ENCODE measurements at places on chromosomes 13 and 19.
A peak's percentile ranks its signal among the peaks of the same experiment; 100 is the strongest.

DNA sequence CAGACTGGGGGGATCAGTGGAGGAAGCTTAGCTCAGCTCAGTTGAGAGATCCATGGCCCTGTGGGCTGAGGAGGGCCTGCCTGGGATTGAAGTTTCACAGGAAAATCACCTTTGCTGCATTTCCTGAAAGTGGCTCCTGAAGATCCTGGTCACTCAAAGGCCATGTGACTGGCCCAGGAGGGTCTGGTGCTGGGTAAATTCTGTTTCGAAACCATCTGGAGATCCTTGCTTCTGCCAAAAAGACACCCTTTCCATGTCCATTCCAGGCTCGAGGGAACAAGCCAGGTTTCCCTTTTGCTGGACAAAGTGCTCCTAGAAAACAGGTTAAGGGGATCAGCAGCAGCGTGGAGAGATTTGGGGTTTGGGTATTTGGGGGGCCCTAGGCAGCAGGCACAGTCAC, 293.3 kb downstream of the ZNF536 start:
- DNase-seq = no peak

DNA sequence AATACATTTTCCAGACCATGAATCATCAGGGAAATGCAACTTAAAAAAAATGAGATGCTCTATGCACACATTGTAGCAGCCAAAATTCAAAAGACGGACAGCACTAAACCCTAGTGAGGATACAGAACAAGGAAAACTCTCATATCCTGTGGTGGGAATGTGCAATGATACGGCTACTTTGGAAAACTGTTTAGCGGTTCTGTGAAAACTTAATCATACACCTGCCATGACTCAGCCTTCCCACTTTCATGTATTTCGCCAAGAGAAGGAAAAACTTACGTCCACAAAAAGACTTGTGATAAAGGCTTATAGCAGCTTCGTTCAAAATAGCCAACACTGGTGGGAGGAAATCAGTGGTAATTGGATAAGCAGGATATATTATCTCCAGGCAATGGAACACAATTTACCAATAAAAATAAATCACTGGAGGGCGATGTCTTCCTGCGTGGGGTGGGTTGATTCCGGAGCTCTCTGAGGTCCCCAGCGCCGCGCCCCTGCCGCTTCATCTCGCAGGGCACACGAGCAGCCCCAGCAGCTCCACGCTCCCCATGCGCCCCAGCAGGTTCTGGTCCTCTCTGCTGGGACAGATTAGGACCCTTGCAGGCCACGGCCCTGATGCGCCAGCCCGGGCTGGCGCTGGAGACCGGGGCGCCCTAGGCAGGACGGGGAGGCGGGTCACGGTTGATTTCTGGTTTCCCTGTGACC, 97.2 kb upstream of the ARHGEF7 start:
- peak; percentile 62 for DNase-seq

DNA sequence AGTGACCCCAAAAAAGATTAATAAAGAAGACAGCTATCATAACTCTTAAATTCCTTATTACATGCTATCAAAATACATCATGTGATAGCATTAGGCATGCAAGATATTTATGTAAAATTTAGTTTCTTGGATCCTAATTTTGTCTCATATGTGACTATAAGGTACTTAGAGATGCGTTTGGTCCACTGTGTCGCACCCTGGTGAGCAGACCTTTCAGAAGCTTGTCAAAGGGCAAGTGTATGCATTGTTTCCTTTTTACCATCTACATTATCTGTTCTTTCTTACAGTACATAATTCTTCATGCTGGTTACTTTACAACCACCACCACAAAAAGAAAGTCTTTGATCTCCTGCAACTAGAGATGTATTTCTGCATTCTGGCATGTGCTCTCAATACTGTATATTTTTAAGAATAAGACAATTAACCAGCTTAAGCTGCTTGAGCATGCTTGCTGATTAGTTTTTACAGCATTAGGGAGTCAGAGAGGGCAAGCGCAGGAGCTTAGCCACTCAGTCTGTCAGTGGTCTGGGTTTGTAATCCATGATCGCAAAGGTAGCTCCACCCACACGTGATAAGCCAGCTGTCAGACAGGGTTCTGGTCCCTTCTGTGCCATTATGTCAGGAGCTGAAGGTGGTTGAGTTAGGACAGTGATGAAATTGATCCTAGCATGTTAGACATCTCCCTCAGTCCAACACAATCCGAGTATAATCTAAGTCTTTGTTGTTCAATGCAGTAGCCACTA, 500.9 kb downstream of the MYO16 start:
- no peak for DNase-seq

GRCh38 chr13:99955747-99956472, 15.7 kb downstream of the ZIC5 start:
- DNase-seq = no peak

DNA sequence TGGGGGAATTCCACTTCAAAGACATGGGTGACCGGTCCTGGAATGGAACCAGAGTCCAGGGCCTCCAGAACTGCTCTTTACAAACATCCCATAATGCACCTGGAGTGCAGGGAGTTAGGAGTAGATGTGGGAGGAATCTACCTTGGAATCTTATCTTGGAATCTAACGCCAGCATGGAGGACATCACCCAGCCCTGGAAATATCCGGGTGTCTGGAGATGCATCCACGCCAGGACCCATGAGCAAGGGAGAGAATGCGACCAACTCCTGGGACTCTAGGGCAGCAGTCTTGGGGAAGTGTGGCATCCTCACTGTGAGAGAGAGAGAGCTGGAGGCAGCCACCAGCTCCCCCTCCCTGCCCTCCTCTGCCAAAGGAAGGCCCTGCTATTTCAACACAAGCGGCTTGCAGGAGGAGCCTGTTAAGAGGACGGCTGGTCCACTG, 211.8 kb downstream of the UQCRFS1 start:
- no peak for DNase-seq

- DNase-seq = peak; percentile 88
Measured at GRCh38 chr19:6530386-6531162, at the start of gene TNFSF9. TNFSF9 (plus strand) TSS chr19:6531026; CDS start chr19:6531037, 11 bp downstream.

- no peak for DNase-seq
Measured at GRCh38 chr13:92512852-92513251, 713.8 kb upstream of the GPC6 start.

- no peak for DNase-seq
Measured at GRCh38 chr13:112261924-112262323, 114.2 kb upstream of the SPACA7 start.

DNA sequence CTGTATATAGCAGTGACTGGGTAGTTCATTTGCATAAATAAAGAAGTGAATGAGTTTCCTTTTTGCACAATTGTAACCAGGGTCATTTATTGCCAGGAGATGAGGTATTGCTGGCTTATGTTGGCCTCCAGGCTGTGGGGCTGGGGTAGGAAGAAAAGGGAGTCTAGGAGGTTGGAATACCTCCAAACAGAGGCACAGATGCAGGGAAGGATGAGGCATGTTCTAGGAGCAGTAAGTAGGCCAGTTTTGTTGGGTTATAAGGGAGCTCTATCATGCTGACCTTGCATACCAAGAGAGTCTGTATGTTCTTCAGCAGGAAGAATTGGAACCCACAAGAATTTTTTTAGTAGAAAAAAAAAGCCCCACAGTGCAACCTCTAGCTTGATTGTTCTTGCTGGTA, 17.2 kb upstream of the CYSLTR2 start:
- peak; percentile 39 for DNase-seq

DNA sequence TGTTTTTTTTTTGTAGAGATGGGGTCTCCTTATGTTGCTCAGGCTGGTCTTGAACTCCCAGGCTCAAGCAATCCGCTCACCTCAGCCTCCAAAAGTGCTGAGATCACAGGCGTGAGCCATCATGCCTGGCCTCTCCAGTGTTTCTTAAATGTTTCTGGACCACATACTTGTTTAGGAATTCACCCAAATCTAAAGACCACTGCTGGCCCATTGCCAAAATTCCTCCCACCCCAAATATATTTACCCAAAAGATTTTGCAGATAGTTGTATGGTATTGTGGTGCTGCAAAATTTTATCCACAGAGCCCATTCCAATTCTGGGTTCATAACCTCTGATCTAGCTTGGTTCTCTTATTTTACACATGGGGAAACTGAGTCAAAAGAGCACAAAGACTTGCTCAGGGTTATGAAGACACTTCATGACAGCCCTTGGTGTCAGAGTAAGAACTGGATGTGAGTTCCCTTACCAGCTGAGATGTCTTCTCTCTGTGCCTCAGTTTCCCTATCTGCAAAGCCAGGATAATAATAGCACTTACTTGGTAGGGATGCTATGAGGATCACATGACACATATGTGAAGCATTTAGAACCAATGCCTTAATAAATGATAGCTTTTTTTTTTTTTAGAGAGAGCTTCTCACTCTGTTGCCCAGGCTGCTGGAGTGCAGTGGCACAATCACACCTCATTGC, 10.9 kb downstream of the NFILZ start:
- DNase-seq = no peak

DNA sequence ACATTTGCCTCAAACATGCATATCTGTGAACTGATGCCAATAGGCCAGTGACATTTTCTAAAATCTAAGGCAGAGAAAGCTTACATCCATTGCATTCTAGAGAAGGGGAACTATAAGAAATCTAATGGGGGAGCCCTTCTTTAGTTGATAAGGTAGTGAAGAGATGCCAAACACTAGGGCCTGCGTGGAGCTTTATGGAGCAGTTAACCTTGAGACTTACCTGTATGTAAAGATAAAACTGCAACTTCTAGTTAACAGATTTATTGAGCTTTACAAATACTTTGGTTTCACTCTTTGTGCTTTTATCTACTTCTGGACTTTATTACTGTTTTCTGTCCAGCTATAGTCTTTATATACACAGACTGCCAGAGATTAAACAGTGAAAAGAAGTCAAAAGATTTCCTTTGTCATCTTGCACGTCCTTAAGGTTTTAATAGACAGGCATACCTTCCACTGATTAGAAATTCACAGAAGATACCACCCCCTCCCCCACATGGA, 457.6 kb downstream of the KLF12 start:
- no peak for DNase-seq

GRCh38 chr19:51681286-51681941, 11.7 kb upstream of the SPACA6 start:
- no peak for DNase-seq

GRCh38 chr19:3323026-3323425, 43.4 kb upstream of the NFIC start:
- no peak for DNase-seq

DNA sequence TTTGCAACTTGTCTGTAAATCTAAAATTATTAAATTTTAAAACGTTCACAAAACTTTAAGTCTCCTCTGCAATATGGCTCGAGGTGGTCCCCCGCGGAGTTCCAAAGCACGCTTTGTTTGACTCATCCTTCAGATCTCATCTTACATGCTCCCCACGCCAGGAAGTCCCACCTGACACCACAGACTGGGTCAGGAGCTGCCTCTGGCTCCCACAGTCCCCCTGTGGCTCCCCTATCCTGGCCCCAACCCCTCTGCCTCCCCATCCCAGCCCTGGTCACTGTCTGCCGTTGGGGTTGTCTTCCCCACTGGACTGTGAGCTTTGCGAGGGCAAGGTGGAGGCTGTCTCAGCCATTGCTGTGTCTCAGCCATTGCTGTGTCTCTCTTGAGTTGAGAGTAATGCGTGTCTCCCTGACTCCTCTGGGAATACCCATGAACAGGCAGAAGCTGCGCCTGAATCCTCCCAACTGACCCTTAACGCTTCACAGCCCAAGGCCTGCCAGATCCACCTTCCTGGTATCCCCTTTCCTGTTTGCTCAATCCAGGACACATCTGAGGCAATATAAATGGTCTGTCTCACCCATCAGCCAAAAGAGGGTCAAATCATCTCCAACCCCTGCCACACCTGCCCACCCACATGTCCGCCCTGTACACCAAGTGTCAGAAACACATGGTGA, 15.9 kb downstream of the DYRK1B start:
- DNase-seq = no peak

- DNase-seq = no peak
Measured at GRCh38 chr13:73063166-73063565, 4.4 kb downstream of the KLF5 start.

DNA sequence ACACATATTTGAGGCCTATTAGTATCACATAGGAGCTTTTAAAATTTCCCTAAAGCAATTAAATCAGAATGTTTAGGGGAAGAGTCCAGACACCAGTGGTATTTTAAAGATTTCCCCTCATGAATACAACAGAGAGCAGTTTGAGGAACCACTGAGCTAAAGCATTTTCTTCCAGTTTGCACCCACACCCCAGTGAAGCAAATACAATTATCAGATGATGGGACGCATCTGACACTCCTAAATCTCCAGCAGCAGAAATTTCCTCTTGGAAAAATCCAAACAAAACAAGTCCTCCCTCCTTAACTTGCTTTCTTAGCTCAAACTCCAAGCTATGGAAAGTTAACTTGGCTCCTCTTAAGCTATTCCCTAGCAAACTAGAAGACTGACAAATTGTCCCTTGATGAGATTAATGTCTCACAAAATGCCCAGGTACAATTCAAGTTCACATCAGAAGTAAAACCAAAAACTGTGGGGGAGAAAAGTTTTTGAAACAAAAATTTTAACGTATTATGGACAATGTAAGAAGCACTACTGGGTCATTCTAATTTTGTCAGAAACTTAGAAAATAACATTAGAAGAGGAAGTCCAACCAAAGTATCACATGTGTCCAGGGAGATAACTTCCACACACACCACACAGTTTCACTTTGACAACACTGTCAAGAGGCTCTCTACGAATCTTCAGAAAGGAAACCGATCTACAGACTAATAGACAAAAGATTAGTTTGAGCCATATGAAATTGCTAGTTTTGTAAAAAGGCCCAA, 74.1 kb downstream of the ABCC4 start:
- DNase-seq = no peak

DNA sequence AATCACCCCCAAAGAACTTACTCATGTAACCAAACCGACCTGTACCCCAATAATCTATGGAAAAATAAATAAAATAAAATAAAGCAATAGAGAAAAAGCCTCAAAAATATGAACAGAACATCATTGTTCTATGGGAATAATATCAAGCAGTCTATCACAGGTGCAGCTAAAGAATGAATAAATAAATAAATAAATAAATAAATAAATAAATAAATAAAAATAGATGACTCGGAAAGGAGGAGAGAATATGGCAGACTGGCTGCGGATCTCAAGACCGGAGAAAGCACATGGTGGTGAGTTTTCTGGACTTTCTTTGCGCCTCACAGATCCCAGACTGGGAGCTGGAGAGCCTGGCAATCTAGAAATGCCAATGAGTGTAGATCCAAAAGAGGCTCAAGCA, 22.4 kb upstream of the CEACAM20 start:
- DNase-seq = no peak

DNA sequence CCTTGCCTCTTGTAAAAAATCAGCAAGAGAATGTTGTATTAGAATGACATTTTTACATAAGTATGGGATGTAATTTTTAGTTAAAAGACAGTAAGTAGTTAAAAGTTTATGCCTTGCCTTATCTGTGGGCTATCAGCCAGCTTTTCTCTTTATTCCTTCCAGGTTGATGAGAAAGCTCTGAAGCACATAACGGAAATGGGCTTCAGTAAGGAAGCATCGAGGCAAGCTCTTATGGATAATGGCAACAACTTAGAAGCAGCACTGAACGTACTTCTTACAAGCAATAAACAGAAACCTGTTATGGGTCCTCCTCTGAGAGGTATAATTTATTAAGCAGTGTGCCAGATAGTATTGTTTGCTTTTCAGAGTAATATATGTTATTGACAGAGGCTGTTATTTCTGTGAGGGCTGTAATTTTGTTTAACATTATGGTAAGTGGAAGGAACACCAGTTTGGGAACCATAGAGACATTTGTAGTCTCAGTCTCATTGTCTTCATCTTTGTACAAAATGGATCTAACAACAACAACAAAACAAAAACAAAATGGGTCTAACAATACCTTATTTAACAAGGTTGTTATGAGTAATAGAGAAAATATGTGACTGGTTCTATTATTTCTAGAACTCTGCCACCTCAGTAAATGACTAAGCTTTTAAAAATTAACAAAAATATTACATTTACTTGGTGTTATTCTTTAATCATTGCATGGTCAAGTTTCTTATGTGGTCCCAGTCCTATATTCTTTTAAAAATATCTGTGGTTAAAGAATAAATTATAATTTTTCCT, 112.8 kb downstream of the TDRD3 start:
- peak; percentile 11 for DNase-seq

Data from HT1080 (cell line).